ENCODE measurements at places on chromosomes 2 and 18.

GRCh38 chr18:476251-476664, 24.2 kb downstream of the COLEC12 start:
- DNase-seq = no peak

DNA sequence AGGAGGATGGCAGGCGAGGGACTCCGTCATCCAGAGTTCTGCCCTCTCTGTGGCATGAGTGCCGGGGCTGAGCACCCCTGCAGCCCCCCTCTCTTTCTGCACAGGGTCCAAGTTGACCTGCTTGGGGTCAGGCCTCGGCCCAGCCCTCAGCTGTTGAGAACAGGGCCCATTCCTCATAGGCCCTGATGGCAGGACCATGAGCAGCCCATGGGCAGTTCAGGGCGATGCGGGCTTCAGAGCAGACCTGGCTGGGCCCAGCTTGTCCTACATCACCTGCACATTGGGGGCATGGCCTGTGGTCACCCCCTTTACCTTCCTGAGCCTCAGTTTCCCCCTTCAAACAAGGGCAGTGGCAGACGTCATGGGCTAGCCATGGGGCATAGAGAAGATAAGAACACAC, 238.1 kb downstream of the SEPTIN10 start:
- no peak for DNase-seq

DNA sequence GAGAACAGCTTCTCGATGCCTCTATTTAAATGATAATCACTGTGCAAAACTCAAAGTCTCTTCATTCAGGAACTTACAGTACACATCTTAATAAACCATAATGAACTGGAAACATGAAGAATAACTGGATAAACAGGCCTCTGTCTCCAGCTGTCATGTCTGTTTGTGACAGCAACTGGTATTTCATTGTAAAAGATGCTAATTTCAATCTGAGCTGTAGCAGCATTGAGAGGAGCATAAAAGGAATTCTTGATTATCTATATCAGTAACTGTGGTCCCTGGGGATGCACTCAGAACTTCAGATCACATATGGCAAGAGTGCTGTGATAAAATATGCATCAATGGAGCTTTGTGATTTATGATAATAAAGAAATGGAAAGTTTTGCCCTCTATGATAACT, 18.8 kb downstream of the CDH20 start:
- no peak for DNase-seq

GRCh38 chr2:33555681-33556080, 43.4 kb downstream of the FAM98A start:
- no peak for DNase-seq

DNA sequence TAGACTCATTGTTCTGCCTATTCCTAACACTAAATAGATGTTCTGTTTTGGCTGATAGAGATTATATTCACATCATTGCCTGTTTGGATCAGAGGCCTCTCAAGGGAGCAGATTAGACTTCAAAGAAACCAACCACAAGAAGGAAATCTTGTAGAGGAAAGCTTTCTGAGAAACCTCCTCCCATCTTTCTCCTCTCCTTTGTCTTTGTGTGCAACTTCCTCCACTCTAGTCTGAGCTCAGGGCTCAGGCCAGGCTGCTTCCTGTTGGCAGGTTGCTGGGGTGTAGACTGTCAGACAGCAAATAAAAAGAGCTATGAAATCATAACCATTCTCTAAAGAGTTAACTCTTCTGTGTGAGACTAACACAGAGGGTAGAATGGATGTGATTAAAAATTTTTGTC, 113.0 kb downstream of the TGFA start:
- DNase-seq = no peak

DNA sequence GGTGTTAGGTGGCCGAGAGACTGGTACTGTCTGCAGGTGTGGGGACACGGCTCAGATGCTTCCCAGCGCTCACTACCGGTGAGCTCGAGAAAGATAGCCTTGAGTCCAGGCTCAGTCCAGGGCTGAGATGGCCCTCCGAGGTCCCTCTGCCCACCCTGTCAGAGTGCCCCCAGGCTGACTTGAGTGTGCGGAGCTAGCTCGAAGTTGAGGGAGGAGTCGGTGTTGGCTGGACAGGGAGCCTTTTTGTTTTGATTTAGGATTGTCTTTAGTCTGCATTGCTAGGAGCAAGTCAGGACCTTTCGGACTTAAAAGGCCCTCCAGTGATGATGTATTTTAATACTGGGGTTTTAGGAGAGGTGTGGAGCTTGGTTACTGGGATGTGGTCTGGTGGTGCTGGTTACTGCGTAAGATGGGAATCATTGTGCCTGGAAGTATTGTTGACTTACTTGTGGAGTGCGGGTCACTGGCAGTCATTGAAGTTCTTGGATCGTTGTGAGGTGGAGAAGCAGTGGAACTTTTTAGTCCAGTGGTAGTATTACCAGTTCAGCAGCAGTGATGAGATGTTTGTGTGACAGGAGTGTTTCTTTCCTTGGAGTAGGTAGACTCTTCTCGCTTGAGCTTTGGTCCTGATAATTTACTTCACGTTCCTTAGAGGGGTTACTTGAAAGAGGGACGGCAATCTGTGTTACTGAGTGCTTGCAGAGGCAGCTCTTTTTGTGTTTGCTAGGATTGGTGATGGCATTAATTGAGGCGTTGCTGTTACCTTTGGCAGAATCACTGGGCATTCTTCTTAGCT, 633 bp downstream of the KIAA1328 start:
- no peak for DNase-seq

DNA sequence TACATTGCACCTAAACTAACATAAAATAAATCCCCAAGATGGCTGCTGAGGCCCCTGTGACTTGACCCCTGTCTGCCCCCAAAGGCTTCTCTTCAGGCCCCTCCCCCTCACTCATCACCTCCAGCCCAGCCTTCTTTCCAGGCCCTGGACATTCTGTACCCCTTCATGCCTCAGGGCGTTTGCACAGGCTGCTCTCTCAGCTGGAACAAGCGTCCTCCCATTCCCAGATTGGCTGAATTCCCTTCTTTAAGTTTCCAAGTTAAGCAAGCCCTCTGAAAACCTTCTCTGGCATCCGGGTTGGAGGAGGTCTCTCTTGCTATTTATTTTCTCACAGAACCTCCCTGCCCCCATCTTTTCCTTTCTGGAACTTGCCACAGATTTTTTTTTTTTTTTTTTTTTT, 165.2 kb upstream of the BCL2L11 start:
- no peak for DNase-seq

DNA sequence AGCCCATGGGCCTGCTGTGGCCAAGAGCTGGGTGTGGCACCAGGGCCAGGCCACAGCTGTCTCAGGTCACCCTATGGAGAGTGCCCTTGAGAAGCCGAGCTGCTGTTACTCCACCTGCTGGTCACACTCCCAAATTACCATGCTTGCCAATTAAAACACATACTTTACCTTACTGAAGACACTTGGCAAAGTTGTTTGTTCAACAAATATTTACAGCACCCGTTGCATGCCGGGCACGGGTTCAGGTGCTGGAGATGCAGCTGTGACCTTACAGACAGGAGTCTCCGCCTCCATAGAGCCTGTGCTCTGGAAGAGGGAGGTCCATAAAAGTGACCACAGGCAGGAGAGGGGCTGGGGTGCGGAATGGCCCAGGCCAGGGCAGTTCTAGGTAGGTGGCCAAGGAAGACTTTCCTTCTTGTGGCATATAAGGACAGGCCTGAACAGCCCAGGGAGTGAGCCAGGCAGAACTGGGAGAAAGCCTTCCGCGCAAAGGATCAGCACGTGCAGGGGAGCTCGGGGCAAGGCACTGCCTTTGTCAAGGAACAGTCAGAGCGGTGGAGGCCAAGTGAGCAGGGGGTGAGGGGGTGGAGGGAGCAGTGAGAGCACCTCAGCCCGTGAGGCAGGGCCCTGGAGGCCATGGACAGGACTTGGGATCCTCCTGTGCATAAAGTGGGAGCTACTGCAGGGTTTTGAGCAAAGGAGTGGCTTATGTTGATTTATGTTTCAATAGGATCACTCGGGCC, 23.6 kb upstream of the RBM44 start:
- DNase-seq = peak; percentile 23

GRCh38 chr18:43013486-43013885, 102.0 kb downstream of the RIT2 start:
- no peak for DNase-seq

DNA sequence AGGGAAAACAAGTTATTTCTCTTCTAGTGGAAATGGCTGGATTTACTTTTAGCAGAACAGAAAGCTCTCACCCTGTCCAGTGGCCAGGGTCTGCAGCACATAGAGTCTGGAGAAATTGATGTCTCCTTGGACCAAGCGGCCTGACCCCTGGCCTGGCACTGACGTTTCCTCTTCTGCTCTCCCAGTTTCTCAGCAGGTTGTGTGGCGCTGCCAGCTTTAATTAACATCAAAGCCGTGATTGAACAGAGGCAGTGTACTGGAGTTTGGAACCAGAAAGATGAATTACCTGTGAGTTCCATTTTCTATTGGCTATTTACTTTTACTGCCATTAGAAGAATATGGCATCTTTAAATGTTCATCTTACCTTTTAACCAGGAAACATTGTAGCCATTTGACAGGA, 20.9 kb downstream of the CD8A start:
- no peak for DNase-seq

DNA sequence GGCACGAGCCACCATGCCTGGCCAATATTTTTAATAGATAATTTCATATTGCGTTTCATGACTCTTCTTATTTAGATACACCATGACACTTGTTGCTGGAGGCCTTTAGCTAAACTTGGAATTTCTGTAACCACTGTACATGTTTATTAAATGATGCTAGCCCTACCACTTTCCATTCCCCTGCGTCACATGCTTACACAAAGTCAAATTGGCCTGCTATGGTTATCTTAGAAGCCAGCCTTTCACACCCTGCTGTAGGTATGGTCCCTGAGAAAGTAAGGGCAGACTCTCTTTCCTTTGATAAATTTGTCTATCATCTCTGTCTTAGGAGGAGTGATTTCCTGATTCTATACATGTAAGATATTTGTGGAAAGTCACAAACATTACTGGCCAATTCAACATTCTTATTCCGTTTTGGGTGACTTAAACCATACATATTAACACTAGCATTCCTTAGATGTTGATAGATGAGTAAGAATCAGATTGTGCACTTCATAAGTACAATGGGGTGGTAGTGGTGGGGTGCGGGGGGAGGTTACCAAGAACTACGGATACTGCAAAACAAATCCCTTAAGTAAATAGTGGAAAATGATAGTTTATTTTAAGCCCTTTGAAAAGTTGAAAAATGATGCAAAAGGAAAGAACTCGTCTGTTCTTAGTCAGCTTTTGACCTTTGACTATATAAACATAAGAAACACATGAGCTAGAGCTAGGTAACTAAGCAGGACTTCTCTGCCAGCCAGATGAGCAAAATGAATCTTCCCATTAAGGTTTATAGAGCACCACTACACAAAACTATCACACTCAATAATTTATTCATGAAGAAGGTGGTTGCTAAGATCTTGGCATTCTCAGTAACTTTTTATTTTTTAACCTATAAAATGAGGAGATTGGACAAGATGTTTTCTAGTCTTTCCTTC, 7.9 kb upstream of the NDUFV2 start:
- no peak for DNase-seq

GRCh38 chr2:65727816-65728215, 295.4 kb upstream of the SPRED2 start:
- DNase-seq = no peak

DNA sequence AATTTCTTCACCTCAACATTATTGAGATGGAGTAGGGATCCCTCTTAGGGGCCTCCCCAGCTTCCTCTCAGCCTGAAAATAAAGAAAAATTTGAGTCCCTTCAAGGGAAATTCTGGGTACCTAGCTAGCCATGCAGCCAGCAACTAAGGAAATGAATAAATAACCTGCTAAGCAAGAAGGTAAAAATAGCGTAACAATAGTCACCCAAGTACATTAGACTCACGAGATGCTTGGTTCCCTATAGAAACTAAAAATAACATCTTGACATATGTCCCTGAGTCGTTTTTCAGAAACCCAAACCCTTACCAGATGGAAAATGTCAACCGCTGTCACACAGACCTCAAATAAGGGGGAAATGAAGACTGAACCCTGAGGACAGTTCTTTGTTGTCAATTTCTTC, 51.9 kb downstream of the CACNB4 start:
- no peak for DNase-seq

DNA sequence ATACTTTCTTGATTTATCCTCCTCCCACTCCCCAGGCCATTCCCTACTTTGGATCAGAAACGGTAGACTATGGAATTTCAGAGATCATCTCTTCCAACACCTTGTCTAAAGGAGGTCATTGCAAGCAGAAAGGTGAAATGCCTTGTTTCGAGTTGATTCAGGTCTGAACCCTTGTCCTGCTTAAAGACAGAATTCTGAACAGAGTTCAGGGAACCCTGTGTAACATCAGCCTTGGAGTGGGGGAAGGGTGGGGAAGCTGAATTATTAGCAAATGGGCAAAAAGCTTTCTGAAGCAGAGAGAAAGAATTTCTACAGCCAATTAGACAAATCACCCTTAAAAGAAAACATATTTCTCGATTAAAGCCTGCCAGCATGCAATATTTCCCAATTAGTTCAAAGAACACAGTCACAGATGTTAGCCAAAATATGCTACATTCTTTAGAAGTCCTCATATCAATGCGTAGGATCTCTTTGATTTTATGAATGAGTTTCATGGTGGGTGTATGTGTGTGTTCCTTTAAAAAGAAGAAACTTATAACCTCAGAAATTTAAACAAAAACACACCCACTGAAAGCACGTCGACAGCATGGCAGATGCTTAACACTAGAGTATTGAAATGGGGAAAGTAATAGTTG, 353.1 kb downstream of the RND3 start:
- DNase-seq = no peak

DNA sequence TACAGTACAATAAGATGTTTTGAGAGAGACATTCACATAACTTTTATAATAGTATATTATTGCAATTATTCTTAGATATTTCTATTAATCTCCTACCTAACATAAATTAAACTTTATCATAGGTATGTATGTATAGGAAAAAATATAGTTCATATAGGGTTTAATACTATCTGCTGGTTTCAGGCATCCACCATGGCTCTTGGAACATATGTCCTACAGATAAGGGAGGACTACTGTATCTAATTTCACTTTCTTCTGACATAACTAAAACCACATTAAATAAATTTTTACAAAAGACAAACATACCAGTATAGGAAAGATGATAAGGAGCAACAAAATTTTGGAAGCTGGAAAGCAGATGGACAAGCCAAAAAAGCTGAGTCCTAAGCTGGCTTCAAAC, 67.9 kb upstream of the TMEM17 start:
- no peak for DNase-seq

GRCh38 chr2:9948721-9949120, 2.8 kb upstream of the GRHL1 start:
- DNase-seq = no peak

DNA sequence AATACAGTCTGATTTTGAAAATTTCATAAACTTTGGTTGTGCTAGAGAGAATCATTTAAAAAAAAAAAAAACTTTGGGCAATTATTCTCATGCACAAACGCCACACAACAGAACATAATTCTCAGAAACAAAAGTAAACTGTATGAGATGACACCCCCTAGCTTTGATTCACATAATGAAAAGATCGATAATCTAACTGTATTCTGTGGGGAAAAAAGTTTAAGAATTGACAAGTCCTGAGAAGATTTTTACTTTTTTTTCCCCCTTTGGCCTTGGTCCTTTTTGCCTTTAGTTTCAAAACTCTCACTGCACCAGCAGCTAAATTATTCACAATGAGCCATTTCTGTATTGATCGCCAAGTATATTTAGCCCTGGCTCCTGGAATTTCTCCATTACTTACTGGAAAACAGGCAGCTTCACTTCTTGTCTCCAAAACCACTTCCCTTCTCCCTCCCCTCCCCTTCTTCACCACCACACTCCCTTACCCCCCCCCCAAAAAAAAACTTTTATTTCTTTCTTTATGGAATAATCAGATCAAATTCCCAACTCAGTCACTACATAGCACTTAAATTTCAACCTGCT, 2.0 kb downstream of the IKZF2 start:
- no peak for DNase-seq
